ENCODE measurements at places on chromosomes 11 and 22.

DNA sequence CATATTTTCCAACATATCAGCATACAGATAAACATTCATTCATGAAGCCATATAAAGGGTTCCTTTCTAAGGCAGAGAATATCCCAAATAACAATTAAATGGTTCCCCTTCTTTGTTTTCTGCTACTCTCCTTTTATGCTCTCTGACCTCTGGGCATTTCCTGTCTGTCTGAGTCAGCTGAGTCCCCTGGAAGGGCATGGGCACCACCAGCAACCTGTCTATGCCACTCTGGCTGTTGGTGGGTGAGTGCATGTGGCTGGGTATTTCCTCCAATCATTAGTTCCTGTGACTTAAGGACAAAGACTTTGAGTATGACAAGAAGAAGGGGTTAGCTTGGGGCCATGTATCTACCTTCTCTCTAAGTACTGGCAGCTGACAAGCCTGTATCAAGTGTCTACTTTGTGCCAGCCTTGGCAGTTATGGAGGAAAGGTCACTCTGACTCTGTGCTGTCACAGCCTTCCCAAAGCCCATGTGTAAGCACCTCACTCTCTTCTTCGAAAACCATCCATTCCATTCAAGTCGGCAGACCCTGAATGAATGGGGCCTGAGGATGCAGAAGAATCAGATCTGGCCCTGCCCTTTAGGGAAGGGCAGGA lies 86.3 kb upstream of the PHOX2A start:
- DNase-seq, result no peak

DNA sequence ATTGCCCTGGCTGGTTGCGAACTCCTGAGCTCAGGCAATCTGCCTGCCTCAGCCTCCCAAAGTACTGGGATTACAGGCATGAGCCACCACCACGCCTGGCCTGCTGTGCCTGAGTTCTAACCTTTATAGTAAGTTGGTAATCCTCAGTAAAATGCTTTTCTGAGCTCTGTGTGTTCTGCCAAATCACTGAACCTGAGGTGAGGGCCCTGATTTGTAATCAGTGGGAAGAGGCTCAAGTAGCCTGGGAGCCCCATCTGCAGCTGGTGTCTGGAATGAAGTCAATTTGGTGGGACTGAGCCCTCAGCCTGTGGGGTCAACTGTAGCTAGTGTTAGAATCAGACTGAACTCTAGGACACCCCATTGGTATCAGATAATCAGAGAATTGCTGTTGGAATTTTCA lies 72.6 kb upstream of the PARVG start:
- no peak for DNase-seq

- DNase-seq, result no peak
These were observed 47.3 kb upstream of the CAPRIN1 start for GRCh38 chr11:34004236-34004635.

GRCh38 chr11:41872870-41873269 lies 413.4 kb upstream of the LRRC4C start:
- no peak for DNase-seq

DNA sequence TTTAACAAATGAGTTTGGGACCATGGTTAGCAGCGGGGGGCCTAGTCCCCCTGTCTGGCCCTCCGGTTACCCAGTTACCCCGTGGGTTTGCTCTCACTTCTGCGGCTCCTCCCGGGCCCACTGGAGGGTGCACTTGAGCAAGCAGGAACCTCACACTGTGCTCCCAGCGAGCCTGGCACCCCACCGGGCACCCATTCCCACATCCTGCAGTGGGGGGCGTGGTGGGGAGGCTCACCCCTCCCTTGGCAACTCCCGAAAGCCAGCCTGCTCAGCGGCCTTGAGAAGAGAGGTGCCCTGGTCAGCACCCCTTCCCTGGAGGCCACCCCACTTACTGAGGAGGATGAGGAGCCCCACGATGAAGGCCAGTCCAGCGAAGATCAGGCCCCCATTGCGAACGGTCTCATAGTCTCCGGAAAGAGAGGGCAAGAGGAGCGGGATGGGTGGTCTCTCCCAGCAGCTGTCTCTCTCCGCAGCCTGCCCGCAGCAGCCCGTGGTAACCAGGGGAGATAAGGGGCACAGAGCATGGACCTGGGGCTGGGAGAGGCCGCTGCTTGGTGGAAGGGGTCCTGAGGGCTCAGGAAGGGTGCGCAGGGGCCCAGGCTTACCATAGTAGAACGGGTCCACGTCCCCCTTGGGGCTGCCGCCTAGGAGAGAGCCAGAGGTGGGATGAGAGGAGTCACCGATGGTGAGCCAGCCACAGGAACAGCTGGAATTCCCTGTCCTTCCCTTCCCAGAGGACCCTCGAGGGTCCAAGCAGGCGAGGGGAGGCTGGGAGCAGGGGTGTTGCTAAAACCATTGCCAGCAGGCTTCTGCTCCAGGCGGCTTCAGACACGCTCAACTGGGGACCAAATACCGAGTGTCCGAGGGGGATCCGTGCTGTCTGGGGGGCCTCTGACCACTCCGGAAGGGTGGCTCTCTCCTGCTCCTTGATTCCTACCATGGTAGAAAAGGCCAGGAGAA lies 2.2 kb downstream of the FXYD2 start:
- no peak for DNase-seq
